ENCODE measurements at places on chromosomes 7 and 10.

GRCh38 chr7:142301923-142302550 lies 44.2 kb upstream of the PRSS58 start:
- DNase-seq = no peak

- no peak for DNase-seq
Measured at GRCh38 chr7:156223935-156224832, 411.9 kb upstream of the SHH start.

DNA sequence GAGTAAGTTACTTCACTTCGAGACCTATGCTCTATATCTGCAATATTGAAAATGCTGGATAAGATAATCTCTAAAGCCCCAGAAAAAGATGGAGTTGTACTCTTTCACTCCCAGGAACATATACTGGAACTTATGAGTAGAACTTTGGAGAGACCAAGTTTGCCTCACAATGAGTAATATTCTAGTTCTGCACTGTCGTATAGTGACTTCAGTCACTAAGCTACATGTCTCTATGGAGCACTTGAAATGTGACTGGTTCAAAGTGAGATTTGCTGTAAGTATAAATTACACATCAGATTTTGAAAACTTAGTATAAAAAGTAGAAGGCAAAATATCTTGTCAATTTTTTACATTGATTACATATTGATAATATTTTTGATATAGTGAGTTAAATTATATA lies 116.4 kb downstream of the PTEN start:
- DNase-seq = no peak

- DNase-seq = no peak
Measured at GRCh38 chr7:67809586-67809985, 813.0 kb downstream of the TYW1 start.

- no peak for DNase-seq
Measured at GRCh38 chr10:125852487-125852886, 28.6 kb downstream of the DHX32 start.

DNA sequence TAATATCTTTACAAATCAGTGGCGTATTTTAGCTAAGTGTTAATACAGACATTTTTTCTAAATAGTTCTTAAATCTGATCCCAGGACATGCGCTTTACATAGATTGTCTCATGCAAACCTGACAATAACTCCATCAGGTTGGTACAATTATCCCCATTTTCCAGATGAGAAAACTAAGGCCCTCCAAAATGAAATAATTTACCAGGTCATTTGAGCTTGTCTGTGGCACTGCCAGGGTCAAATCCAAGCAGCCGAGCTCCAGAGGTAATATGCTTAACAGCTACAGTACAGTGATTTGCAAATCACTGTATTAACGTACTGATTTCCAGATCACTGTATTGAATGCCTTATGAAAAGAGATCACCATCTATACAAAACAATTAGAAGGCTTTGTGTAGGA lies 223.1 kb downstream of the CHCHD3 start:
- DNase-seq = no peak

GRCh38 chr7:17234398-17235031 lies 63.9 kb upstream of the AHR start:
- peak; percentile 42 for DNase-seq
